ENCODE measurements at places on chromosomes 12 and 14.

DNA sequence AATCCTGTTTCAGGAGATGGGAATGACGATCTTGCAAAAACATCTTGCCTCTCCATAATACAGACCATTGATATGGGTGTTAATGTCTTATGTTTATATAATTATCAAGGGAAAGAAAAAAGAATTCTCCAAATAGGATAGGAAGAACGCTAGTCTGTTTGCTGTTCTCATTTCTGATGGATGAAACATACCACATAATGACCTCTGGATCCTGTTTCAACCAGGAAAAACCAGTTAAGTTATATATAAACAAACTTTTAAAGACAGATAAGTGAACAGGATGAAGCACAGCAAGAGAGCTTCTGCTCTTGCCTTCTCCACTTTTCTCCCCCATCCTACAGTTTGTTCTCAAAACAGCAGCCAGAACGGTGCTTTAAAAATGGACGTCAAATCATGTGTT lies 27.8 kb downstream of the COQ6 start:
- DNase-seq: peak; percentile 23

DNA sequence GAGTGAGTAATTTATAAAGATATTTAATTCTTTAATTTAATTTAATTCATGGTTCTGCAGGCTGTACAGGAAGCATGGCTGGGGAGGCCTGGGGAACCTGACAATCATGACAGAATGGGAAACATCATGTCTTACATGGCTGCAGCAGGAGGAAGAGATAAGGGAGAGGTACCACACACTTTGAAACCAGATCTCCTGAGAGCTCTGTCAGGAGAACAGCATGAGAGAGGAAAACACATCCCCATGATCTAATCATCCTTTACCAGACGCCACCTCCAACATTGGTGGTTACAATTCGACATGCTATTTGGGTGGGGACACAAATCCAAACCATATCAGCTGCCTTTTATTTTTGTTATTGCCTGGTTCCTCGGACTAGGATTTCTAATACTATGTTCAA lies 928.6 kb downstream of the TMEM121 start:
- no peak for DNase-seq

- DNase-seq: no peak
These were observed 118.7 kb downstream of the PRIMA1 start for GRCh38 chr14:93669632-93670031.

DNA sequence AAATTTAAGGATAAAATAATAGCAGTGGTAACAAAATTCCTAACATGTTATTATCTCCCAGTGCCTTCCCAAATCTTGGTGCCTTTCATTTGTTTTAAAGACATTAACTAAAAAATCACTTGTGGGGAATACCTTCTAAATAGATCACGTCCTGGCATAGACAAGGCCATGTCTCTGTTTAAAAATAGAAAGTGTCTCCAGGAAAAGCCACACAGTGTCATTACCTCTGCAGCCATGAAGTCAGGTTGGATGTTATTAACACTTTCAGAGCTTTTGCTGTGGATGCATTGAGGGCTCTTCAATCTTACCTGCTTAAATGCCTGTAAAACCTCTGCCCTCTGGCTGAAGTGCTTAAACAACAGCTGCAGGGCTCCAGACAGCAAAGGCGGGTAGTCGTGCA lies 211.1 kb downstream of the ITPR2 start:
- no peak for DNase-seq

DNA sequence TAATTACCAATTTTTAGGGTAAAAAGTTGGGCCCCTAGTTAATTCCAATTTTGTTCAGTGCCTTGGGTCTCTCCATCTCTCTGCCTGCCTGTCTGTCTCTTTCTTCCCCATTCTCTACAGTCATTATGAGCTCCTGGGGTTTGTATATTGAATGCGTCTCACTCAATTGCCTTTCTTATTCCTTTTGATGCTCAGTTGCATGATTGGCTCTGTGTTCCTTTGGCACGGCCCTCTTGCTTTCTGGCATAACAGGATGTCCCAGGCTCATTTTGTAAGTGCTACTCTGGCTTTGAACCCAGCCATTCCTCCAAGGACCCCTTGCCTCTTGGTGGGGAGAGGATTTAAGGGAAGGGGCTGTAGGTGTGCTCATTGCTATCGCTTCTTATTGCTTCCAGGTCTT lies 35.6 kb downstream of the ZNF664 start:
- no peak for DNase-seq

DNA sequence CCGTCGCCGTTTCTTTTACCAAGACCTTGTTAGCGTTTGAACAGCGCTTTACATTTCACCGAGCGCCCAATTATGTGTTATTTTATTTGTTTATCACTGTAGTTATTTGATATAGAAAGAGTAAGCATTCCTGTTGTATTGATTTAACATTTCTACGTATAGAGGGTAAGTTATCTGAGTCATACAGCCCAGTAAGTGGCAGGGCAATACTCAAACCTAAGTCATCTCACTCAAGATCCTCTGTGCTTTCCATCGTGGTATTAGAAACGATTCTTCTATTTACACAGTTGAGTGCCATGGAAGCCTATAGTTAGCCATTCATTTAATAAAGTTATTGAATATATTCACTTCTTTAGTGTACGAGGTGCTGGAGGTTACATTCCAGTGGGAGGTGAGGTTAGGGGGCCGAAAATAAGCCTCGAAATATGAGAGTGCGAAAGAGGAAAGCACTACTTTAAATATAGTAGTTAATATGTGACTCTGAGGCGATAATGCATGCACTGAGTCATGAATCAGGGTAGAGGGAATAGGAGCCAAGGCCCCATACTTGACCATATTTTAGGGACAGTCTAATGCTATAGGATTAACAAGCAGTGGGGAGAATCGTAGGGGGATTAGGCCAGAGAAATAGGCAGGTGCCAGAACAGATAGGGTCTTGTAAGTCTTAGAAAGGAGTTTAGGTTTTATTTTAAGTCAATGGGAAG lies 629 bp downstream of the RAD51AP1 start:
- no peak for DNase-seq

Measured in AG04449 (cell line).